Sigmoid colon (tissue), 7 donors: ENCODE measurements at places on chromosomes 4 and X. TPM values are rescaled to one million over a fixed set of nuclear protein-coding genes. Genes with fewer than 3 reads are reported as not detected.

DNA sequence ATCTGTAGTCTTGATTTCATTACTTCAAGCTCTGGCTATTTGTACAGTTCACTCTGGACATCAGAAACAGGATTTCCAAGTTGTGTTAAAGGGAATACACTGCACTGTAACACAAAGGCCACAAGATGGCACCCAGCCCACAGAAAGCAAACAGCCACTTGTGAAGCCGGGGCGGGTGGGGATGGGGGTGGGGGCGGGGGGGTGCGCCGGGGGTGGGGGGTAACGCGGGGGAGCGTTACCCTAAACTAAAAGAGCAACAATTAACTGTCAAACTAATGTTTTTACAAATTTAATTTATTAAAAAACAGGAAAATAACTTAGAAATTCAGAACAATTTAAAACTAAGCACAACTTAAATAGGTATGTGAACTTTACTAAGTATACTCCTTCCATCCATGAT lies 27.3 kb downstream of the PRDX4 start:
- H3K27ac ChIP-seq = no peak overlapping the region
- H3K27me3 ChIP-seq = no peaks in the 10 kb centered on the region
- H3K4me1 ChIP-seq = no peaks in the 10 kb centered on the region
- H3K4me3 ChIP-seq = no peak overlapping the region
- H3K36me3 ChIP-seq = no peaks in the 10 kb centered on the region
- DNase-seq = peak; percentile 82

Gene CYLC1
- not detected for total RNA-seq

Gene DCAF4L1
- 0.14 TPM for total RNA-seq

- H3K4me3 ChIP-seq = no peak overlapping the region
- no peak overlapping the region for H3K27ac ChIP-seq
- no peaks in the 10 kb centered on the region for H3K27me3 ChIP-seq
Measured at GRCh38 chr4:57410331-57411052, 300.3 kb upstream of the IGFBP7 start.

GRCh38 chr4:11416071-11416766 lies 12.5 kb downstream of the HS3ST1 start:
- DNase-seq = no peak
- no peaks in the 10 kb centered on the region for H3K4me1 ChIP-seq
- H3K27me3 ChIP-seq = no peaks in the 10 kb centered on the region
- no peak overlapping the region for H3K4me3 ChIP-seq

Gene UNC5C
- 2.8 TPM for total RNA-seq

- no peaks in the 10 kb centered on the region for H3K36me3 ChIP-seq
- no peaks in the 10 kb centered on the region for H3K4me1 ChIP-seq
- DNase-seq = no peak
- no peaks in the 10 kb centered on the region for H3K27me3 ChIP-seq
Measured at GRCh38 chr4:113837397-113837796, 75.9 kb upstream of the CAMK2D start.

- H3K27ac ChIP-seq = no peak overlapping the region
- H3K36me3 ChIP-seq = no peaks in the 10 kb centered on the region
- no peak overlapping the region for H3K4me3 ChIP-seq
- no peak for DNase-seq
- H3K27me3 ChIP-seq = no peaks in the 10 kb centered on the region
- peaks cover 24% of the 10 kb centered on the region for H3K4me1 ChIP-seq
Measured at GRCh38 chr4:101020956-101021355, 326.4 kb downstream of the PPP3CA start.

Gene PDGFRA
- total RNA-seq = 170 TPM

Gene IL2
- not detected for total RNA-seq

Gene FGFR3
- total RNA-seq = 0.83 TPM

GRCh38 chr4:165184220-165184619 lies 23.1 kb upstream of the KLHL2 start:
- H3K4me3 ChIP-seq = no peak overlapping the region
- no peak for DNase-seq
- H3K27ac ChIP-seq = no peak overlapping the region
- no peaks in the 10 kb centered on the region for H3K36me3 ChIP-seq
- H3K27me3 ChIP-seq = no peaks in the 10 kb centered on the region
- no peaks in the 10 kb centered on the region for H3K4me1 ChIP-seq

DNA sequence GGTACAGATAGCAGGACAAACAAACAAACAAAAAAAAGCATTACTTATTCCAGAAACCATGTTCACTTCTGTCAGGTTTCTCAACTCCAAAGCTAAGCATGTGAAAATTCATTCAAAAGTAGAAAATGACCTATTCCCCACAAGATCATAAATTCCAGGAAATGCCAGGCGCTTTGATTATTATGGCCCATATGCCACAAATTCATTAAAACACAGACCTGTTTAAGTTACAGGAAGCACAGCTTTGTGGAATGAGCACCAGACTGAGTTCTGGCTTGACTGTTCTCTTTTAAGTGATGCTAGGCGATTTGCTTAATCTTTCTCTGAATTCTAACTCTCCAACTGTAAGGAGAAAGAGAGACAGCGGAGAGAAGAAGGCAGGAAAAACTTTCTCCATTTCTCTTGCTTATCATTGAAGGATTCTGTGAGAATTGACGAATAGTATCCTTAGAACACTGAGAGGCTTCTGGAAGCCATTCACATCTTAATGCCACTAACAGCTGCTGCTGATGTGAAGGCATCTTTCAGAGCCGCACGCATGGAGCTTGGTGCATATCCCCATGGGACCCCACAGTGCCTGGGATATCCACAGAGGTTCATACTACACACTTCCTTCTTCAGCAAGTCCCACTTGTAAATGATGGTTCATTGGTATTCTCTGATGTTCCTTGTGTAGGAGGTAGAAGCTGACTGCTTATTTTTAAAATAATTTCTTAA lies 138.0 kb downstream of the ZNF674 start:
- no peak overlapping the region for H3K4me3 ChIP-seq
- H3K4me1 ChIP-seq = no peaks in the 10 kb centered on the region
- H3K27ac ChIP-seq = no peak overlapping the region
- DNase-seq = no peak

Gene CCKAR
- not detected for total RNA-seq

Gene MAGEA8
- not detected for total RNA-seq

Gene XAGE1A
- not detected for total RNA-seq

DNA sequence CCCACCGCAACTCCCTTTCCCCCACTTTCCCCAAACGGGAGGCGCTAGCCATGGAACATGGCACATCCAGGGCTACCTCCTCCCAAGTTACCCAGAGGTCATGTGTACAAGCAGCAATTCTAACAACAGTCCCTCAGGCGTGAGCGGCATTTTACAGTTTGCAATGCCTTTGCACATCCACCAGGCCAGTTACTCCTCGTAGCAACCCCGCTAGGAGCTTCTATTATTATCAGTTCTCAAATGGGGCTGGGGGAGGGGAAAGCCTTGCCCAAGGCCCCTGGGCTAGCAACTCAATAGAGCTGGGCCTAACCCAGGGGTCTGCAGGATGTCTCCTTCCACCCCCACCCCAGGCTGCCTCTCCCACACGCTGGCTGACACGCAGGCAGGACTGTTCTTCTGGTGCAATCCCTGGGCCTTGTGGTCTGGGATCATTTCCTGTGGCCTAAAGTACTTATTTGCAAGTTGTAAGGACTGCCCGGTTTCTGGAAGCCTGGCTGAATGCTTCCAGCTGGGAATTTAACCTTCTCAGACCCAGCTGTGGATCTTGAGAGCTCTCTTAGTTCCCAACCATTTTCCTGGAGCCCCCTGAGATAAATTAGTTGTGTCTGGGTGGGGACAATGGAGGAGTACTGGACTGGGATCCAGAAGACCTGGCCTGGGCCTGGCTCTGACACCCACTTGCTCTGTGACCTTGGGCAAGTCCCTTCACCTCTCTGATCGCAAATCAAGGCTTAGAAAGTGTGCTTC lies 27.7 kb downstream of the PJA1 start:
- peak overlapping the region; percentile 42 for H3K4me3 ChIP-seq
- DNase-seq = peak; percentile 72
- peaks cover 6% of the 10 kb centered on the region for H3K4me1 ChIP-seq
- H3K36me3 ChIP-seq = no peaks in the 10 kb centered on the region
- H3K27me3 ChIP-seq = no peaks in the 10 kb centered on the region

Gene F8A2
- total RNA-seq = 3.9 TPM

Gene SOWAHD
- total RNA-seq = 0.54 TPM

DNA sequence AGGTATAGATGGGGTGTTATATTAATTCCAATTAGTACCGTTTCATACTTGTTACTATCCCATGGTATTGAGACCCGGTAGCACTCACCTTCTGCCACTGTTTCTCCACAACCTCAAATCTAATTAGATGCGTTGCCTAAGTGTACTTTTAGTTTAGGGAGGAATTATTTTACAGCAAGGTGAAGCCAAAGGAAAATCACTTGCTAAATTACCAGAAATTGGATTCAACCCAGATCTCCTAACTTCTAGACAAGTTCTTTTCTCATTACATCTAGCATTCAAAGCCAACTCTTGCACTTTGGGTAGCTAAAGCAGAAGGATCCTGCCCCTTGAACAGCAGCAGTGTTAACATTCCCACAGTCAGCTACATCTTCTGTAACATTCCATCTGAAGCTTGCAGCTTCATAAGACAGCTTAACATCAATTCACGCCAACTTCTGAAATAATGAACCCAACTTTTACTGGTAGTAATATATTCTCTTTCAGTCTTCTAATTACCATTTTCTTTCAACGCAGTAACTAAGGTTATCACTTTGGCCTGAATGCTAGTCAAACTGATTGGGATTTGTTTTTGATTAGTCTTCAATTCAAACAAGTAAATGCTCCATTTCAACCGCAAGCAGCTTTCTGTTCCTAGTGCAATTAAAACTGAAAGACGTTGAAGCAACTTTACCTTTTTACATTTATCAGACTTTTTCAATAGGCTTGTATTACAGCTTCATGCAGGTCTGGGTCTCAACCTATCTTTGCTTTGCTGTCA lies 934 bp upstream of the SEC31A start:
- no peak for DNase-seq
- no peaks in the 10 kb centered on the region for H3K27me3 ChIP-seq
- H3K36me3 ChIP-seq = peaks cover 39% of the 10 kb centered on the region
- peak overlapping the region; percentile 98 for H3K27ac ChIP-seq
- no peaks in the 10 kb centered on the region for H3K4me1 ChIP-seq

Gene SLITRK4
- 2.5 TPM for total RNA-seq

Gene CCDC160
- total RNA-seq = 1.4 TPM

Gene CLCN4
- total RNA-seq = 0.71 TPM

GRCh38 chrX:42751573-42751972 lies 26.4 kb downstream of the PPP1R2C start:
- DNase-seq = no peak
- H3K36me3 ChIP-seq = no peaks in the 10 kb centered on the region
- H3K4me3 ChIP-seq = no peak overlapping the region
- H3K27me3 ChIP-seq = no peaks in the 10 kb centered on the region
- H3K27ac ChIP-seq = no peak overlapping the region
- H3K4me1 ChIP-seq = no peaks in the 10 kb centered on the region

Gene PLRG1
- total RNA-seq = 73.1 TPM

GRCh38 chr4:150253965-150254630 lies 175.9 kb downstream of the DCLK2 start:
- H3K36me3 ChIP-seq = peaks cover 5% of the 10 kb centered on the region
- H3K4me3 ChIP-seq = no peak overlapping the region
- H3K27ac ChIP-seq = peak overlapping the region; percentile 78

Gene FAM133A
- 0.16 TPM for total RNA-seq

Gene CHM
- 40.2 TPM for total RNA-seq

DNA sequence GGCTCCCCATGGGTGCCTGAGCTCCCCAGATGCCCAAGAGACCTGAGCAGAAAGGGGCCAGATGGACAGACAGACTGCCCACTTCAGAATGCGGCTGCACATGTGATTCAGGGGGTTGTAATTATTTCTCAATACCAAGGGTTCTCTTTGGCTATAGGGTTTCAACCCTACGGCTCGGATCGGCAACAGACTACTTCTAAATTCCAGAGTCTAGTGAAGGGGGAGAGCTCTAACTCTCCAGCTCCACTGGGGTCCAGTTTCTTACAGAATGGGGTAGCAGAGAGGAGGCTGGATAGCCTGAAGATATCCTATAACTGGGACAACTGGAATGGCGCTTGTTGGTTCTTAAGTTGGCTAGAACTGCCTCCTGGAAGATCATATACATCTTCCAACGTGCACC lies 136.3 kb downstream of the MGST2 start:
- no peaks in the 10 kb centered on the region for H3K36me3 ChIP-seq
- H3K4me1 ChIP-seq = no peaks in the 10 kb centered on the region
- no peak for DNase-seq
- no peak overlapping the region for H3K27ac ChIP-seq

- no peaks in the 10 kb centered on the region for H3K4me1 ChIP-seq
- no peak overlapping the region for H3K27ac ChIP-seq
- H3K4me3 ChIP-seq = no peak overlapping the region
- DNase-seq = no peak
Measured at GRCh38 chrX:2650037-2650436, 41.1 kb upstream of the CD99 start.

DNA sequence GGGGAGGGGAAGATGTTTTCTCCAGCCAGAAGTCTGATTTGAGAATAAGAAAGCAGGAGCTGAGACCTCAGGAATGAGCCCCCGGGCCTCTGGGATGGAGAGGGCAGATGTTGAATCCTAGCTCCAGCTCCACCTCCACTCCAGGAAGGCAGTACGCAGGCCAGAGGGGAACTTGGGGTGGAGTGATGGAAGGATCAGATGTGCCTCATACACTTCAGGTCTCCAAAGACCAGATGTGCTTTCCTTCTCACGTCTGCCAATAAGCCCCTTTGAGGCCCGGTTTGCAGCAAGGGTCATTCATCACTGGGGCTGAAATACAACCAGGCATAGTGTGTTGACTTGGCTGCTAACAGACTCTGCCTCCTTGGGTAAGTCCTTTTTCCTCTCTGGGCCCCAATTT lies 28.1 kb downstream of the STARD8 start:
- H3K27ac ChIP-seq = no peak overlapping the region
- H3K4me1 ChIP-seq = no peaks in the 10 kb centered on the region
- no peak for DNase-seq
- no peaks in the 10 kb centered on the region for H3K27me3 ChIP-seq
- H3K4me3 ChIP-seq = no peak overlapping the region

- no peak for DNase-seq
- no peak overlapping the region for H3K4me3 ChIP-seq
- no peaks in the 10 kb centered on the region for H3K36me3 ChIP-seq
- H3K4me1 ChIP-seq = peaks cover 31% of the 10 kb centered on the region
Measured at GRCh38 chr4:98528882-98529281, 129.5 kb downstream of the TSPAN5 start.

GRCh38 chr4:142447009-142447408 lies 399.1 kb downstream of the INPP4B start:
- no peaks in the 10 kb centered on the region for H3K27me3 ChIP-seq
- DNase-seq = no peak
- H3K4me3 ChIP-seq = no peak overlapping the region
- H3K36me3 ChIP-seq = no peaks in the 10 kb centered on the region
- no peak overlapping the region for H3K27ac ChIP-seq
- peaks cover 13% of the 10 kb centered on the region for H3K4me1 ChIP-seq

Gene SLC34A2
- total RNA-seq = not detected

- H3K4me3 ChIP-seq = no peak overlapping the region
- no peaks in the 10 kb centered on the region for H3K36me3 ChIP-seq
- no peak overlapping the region for H3K27ac ChIP-seq
Measured at GRCh38 chr4:142378179-142378578, 467.9 kb downstream of the INPP4B start.

Gene NLGN3
- total RNA-seq = 2.9 TPM
